CD4-positive, alpha-beta T cell treated with Interleukin-15 for 4 hours (primary cell): ENCODE measurements at places on chromosomes 6 and 20.

- DNase-seq = no peak
Measured at GRCh38 chr20:37504404-37505096, 16.5 kb upstream of the NNAT start.

DNA sequence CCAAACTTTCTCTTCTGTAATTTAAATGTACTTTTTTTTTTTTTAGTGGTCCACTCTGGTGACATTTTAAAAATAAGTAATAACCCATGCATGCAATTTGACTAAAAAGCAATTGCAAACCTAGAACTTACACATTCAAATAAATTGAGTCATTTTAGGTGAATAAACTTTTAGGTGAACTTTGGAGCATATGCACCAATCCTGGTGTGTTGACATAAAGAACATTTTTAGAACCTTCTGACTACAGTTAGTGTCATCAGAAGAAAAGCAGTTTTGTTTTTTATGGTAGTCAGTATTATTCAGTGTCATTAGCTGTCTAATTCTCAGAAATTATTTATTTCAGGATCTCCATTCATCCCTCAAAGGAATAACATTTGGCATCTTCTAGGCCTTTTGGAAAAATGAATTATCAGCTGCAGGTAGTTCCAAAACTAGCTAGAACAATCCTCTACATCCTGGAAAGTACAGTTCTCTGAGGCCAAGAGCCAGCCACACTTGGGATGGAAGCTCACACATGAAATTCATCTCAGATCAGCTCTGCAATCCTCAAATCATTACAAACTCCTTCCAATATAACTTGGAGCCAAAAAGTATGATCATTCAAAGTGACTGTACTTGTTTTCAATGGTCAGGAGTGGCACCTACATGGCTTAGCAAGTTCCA lies 38.5 kb upstream of the SIM1 start:
- DNase-seq = no peak

DNA sequence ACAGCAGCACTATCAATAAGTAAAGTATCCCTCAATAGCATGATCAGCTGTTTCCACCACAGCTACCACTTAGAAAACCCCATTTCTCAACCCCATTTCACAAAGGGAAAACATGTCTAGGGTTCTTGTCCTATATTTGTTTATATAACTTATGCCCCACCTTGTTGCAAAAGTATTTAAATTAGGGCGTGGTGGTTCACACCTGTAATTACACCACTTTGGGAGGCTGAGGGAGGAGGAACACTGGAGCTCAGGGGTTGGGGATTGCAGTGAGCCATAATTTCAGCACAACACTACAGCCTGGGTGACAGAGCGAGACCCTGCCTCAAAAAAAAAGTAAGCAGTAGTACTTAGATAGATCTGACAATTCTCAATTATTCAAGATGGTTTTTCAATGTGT lies 3.7 kb downstream of the MRPL14 start:
- no peak for DNase-seq

DNA sequence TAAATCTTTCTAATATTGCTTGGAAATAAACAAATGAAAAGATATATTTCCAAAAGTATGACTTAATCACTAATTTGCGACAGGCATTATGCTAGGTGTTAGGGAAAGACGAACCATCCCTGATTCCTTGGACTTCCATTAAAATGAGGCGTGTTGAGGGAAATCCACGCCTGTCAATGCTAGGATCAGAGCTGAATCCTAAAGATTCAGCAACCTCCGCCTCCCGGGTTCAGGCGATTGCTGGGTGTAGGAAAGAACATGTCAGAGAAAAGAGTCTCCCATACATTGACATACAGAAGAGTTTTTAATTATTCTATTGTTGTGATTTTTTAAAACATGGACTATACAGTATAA lies 16.8 kb upstream of the PRSS16 start:
- DNase-seq = no peak

DNA sequence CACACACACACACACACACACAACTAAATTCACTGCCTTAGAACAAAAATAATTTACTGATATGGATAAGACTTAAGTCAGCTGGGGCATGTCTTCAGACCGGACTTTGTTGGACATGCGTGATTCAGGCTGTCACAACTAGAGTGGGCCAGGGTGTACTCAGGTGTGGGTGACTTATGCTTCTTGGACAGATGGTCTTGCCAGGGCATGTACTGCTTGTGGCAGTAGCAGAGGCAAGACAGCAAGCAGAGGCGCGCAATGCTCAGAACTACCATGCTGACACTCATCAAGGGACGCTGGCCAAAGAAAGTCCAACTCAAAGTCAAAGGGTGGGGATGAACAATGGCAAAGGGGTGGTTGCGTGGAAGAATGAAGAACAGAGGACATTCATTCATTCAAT lies 437.5 kb downstream of the CBLN4 start:
- no peak for DNase-seq

- no peak for DNase-seq
Measured at GRCh38 chr20:24608926-24609667, 139.7 kb downstream of the SYNDIG1 start.
